NCI-H1048 (cell line): ENCODE measurements at places on chromosomes 11 and 22.

DNA sequence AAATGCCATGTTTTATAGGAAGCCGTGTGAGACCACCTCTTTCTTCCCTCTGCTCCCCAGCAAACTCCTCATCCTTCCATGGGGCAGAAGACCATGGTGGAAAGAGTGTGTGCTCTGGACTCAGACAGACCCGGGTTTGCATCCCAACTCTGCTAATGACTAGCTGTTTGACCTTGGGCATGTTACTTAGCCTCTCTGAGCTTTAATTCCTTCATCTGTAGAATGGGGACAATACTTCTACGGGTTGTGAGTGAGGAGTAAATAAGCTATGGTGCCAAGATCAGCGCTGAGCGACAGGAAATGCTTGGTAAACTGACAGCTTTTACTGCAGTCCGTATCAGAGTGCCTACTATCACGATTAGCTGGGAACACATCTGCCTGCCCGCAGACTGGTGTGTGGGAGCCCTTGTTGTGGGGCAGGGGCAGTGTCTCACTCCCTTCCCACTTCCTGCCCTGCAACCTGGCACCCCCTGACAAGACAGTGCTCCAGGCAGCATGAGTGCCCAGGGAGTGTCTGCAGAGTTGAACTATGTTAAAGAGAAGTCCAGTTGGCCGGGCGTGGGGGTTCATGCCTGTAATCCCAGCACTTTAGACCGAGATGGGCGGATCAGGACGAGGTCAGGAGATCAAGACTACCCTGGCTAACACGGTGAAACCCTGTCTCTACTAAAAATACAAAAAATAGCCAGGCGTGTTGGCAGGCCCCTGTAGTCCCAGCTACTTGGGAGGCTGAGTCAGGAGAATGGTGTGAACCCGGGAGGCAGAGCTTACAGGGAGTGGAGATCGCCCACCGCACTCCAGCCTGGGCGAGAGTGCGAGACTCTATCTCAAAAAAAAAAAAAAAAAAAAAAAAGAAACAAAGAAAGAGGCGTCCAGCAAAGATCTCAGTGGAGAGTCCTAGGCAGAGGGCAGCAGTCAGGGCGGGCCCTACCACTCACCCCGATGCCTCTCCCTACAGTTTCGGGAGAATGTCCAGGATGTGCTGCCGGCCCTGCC, 2.2 kb downstream of the SEC14L2 start:
- DNase-seq = no peak

DNA sequence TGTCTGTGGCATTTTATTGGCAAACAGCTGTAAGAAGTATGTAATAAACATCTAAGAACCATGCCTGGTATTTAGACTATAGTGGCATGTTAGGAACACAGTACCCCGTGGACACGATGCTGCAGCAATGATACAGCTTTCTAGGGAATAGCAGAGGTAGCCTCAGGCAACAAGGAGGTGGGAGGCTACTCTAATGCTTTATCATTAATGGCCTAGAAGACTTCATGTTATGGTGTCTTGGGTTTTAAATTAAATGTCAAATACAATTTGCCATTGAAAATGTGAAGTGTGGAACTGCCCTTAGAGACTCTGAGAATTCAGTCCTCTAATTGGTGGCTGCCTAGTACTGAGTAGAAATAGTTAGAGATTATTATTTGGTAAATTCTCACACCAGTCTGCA, 516.9 kb downstream of the CNTN5 start:
- DNase-seq = no peak

DNA sequence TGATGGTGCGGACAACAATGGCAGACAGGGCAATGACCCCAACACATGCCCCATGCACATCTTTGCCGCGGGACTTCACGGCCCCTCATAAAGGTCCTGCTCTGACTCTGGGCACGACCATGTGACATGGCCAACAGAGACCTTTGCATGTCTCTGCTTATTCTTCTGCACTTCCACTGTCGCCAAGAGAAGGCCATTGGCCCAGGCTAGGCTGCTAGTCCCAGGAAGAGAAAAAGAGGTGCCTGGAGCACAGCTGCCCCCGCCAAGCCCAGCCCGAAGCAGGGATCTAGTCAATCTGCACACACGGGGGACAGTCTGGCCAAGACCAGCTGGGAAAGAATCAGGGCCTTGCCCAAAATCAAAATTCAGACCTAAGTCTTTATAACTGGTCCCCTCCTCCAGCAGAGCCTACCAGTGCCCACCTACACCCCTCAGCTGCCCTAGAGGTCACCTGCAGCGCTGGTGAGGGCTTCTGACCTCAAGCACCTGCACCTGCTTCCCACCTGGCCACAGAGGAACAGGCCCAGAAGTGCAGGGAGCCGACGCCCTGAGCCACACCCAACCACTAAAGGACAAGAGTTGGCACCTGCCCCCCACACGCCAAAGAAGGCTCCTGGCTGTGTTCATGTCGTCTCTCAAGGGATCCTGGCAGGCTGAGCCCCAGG, 8.1 kb downstream of the SULT4A1 start:
- no peak for DNase-seq

DNA sequence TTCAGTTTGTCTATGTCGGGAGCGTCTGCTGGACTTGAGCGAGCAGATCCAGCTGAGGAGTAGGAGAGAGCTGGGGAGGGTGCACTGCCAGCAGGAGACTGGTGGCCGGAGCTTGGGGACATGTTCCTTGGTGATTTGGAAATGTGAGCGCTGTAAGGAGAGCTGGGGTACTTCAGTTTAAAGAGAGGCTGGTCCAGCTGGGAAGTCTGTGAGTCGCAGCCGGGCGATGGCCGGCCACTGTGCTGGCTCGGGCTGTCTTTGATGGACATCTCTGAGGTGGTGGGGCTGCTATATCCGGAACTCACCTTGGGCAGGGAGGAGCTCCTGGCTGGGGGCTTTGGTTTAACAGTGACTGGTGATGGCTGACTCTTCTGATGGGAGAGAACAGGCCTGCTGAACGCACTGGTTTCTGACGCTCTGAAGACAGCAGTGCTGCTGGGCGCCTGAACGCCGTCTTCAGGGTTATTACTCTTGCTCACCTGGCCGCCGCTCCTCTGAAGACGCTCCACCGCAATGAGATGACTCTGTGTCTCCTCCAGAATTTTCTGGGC, 63.6 kb upstream of the PITPNB start:
- DNase-seq = no peak

DNA sequence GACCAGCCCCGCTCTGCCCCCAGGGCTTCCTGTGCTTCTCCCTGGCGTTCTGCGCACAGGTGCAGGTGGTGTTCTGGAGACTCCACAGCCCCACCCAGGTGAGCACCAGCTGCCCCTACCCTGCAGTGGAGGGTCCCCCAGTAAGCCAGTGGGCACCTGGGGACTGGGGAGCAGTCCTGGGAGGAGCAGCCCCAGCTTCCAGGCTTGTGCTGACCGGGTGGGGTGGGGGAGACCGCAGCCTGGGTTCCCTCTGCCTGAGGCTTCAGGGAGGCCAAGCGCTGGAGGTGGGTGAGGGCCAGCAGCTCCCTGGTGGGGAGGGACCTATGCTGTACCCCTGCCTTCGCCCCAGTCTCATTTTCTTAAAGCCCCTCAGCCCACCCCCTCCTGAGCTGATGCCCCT, 6.9 kb downstream of the TSPAN32 start:
- no peak for DNase-seq

- no peak for DNase-seq
Observed at GRCh38 chr11:6660712-6661111, 5.1 kb upstream of the DCHS1 start.

DNA sequence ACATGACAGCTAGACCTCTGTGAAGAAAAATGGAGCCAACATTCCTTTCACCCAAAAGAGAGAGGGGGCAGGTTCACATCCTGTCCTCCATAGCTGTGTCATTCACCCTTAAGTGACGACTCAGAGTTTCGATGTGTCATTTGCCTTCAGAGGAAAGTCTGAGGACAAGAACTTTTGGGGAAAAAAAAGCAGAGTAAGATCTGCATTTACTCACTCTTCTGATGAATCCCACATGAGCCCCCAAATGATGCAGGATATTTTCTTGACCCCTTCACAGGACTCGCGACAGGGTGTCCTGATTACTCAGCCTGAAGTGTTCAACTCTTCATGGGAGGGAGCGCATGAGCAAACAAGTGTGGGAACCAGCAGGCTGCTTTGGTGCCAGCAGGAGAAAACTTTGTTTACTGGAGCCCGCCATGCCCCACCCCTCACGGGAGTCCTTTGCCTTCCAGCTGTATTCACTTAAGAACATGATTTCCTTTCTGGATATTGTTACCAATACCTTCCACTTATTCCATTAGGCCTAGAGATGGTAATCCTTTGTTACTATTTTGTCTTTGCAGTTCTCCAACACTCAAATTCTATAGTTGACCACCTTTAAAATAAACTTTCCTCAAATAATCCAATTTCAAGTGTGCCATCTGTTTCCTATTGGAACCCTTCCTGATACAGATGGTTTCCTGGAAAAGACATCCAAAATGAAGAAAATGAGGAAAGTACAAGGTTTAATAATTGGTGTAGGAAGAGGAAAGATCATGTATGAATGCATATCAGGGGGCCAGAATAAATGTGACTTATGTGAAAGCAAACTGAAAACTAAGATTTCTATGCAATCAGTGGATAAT, 729.8 kb downstream of the FAM181B start:
- no peak for DNase-seq

DNA sequence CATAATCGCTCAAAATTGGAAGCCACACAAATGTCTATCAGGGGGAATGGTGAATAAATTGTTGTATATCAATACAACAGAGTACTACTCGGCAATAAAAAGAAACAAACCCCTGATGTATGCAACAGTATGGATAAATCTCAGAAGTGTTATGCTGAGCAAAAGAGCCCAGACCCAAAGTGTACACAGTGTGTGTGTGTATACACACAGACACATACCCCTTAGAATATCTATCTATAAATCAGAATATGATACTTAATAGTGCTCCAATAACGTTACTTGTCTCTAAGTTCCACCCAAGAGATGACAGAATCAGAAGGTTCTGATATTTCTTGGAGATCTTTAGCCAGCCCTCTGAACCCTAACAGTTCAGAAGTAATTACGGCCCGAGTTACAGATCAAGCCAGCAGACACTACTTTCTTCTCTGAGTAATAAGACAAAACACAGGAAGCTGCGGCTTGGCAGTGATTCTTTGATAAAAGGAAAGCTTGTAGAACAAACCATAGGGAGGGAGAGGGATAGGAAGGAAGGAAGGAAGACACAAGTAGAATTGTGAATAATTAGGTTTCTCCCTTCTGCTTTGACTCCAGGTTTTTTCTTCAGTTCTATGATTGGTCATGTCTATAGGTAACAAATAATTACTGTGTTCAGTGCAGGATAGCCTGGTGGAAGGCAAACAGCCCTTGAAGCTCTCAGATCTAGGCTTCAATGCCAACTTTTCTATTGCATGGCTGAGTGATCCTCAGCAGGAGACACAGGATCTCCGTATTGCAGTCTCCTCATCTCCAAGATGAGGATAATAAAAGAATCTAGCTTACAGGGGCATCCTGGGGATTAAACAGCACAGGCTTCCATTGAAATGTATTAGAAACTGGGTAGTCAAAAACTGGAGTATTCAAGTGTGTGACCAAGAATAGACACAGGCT, 75.6 kb upstream of the TEAD1 start:
- no peak for DNase-seq

DNA sequence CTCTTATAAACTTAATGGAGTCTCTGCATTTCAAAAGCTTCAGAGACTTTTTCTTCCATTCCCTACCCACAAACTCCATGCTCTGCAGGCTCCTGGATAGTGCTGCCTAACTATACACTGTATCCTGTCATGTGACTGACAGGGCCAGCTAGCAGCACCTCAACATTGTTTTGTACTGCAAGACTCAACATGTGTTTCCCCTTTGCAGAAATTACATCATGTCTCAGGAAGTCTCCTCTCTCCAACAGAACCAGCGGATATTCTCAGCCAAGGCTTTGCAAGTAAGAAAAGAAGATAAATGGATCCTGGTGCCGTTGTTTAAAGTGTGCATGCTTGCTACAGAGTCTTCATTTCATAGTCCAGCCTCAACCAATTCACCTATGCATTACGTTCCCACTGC, 164.0 kb upstream of the UBASH3B start:
- no peak for DNase-seq

GRCh38 chr22:24420977-24421343, 6.4 kb upstream of the ADORA2A start:
- DNase-seq = no peak

DNA sequence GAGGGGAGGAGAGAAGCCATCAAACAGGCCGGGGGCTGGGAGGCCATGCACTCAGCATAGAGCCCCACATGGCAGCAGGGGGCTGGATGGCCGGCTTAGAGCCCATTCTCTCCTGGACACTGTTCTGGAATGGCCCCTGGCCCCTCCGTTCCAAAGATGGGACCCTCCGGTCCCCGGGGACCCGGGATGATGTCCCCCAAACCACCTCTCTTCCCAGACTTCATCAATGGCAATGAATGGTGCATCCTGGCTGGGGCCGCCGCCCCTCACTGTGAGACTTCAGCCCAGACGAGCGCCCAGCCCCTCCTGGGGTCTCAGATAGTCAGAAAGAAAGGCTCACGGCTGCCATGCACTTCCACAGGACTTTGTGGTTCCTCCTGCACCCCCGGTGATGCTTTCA, 13.8 kb upstream of the RTN4R start:
- no peak for DNase-seq

GRCh38 chr11:113341388-113342165, 27.2 kb downstream of the TTC12 start:
- DNase-seq = no peak

DNA sequence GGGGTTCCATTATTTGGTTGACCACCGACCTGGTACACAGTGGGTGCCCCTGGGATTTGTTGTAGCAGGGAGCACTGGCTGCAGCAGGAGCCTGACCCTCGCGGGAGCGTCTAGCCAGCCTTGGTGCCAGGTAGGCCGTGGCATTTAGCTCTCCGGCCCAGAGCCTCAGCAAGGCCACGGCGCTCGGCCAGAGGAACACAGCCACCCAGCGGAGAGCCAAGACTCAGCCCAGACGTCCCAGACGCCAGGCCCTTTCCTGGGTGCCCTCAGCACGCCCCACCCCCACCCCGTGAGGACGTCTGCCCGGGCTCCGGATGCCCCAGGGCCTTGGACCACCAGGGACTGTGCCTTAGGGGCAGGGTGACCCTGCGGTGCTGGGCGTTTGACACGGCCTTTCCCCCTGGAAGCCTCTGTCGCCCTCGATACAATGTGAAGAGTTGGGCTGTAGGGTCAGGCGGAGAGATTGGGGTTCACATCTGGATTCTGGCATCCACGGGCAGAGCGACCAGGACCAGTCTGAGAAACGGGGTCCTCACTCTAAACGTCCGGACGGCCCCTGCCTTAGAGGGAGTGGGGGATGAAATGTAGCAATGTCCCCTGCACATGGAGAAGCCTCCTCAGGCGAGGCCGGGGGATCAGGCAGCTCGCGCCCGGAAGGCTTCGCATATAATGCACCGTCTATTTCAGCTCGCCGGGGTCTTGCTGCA, 99.2 kb upstream of the FGF3 start:
- DNase-seq = no peak
